ENCODE measurements at places on chromosomes 4 and X. TPM values are rescaled to one million over a fixed set of nuclear protein-coding genes. Genes with fewer than 3 reads are reported as not detected.
A peak's percentile ranks its signal among the peaks of the same experiment; 100 is the strongest.

Gene KLF8
- polyA plus RNA-seq: 5.0 TPM

Gene TECRL
- polyA plus RNA-seq: not detected

Gene CNKSR2
- 1.7 TPM for polyA plus RNA-seq

Gene XKRX
- polyA plus RNA-seq: 0.34 TPM

Gene PCDH7
- 22.2 TPM for polyA plus RNA-seq

Gene NEUROG2
- polyA plus RNA-seq: not detected

Gene DYNLT3
- 48.5 TPM for polyA plus RNA-seq

Gene RHOXF2
- not detected for polyA plus RNA-seq

Gene PRDM8
- polyA plus RNA-seq: 2.3 TPM

Gene WDR17
- 6.2 TPM for polyA plus RNA-seq

Gene PABPC1L2A
- not detected for polyA plus RNA-seq

Gene ERAS
- polyA plus RNA-seq: 0.04 TPM

Gene SMIM10
- 11.3 TPM for polyA plus RNA-seq

Gene SOWAHB
- polyA plus RNA-seq: 5.5 TPM

GRCh38 chr4:2306773-2307410 is 45.0 kb upstream of the MXD4 start:
- no peak for DNase-seq

DNA sequence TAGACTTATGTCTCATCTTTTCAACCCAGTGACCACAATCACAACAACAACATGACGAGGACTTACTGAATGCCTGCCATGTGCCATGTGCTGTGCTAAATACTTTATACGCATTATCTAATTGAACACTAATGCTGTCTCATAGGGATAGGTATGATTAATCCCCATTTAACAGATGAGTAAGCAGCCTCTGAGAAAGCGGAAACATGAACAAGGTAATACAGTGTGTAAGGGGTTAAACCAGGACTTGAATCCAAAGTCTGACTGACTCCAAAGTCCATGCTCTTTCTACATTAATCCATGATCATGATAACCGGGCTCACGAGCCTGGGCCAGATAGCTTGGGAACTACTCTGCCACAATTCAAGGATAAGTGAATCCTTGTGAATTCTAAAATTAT is 105.3 kb upstream of the MBNL3 start:
- DNase-seq: no peak

DNA sequence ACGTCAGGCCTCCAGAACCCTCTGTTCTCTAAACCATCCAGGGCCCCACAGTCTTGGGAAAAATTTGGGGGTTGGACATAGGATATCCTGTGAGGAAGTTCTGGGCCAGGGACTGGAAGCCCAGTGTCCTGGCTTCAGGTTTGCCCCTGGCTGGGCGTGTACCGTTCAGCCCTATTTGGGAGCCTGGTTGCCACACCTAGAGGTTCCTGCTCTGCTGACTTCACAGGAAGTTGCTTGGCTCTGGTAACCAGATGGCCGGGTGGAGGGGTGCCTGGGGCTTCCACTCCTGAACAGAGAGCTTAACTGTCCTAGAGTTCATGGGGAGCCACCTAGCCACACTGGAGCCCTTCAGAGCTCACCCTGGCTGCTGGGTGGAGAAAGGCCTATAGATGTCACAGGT is 1.1 kb downstream of the TAFAZZIN start:
- DNase-seq: no peak

GRCh38 chr4:152239216-152239615 is 296.7 kb downstream of the FBXW7 start:
- DNase-seq: no peak

DNA sequence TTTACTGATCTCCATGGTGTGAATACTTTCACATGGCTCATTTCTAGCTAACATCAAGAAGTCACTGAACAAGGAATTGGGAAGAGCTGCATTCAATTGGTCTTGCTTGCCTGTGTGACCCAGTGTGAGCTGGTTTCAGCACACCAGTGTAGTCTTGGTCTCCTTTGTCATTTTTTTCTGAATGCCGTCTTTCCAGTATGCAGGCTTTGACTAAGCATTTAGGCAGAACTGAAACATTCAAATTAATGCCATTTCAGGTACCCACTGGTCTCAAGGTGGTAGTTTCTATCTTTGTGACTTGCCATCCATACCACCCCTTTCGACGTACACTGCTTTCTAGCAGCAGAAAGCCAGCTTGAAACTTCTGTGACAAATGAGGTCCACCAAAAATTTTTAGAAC is 550.5 kb upstream of the BOD1L1 start:
- DNase-seq: no peak

DNA sequence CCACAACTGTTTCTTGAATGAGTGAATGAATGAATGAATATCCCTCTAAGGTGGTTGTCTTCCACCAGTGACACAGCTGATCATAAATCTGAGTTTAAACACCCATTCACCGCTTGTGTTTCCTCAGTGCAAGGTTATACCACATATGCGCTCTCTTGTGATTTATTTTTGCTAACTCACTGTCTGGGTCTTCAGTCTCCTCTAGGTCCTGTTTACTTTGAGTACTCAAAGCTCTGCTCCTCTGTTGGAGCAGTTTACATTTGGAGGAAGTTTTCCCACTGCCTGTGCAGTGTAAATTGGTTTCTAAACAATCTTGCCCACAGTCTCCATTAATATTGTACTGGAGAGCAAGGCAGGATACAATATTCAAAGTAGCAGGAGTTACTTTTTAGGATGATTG is 212.6 kb upstream of the JADE1 start:
- DNase-seq: no peak

DNA sequence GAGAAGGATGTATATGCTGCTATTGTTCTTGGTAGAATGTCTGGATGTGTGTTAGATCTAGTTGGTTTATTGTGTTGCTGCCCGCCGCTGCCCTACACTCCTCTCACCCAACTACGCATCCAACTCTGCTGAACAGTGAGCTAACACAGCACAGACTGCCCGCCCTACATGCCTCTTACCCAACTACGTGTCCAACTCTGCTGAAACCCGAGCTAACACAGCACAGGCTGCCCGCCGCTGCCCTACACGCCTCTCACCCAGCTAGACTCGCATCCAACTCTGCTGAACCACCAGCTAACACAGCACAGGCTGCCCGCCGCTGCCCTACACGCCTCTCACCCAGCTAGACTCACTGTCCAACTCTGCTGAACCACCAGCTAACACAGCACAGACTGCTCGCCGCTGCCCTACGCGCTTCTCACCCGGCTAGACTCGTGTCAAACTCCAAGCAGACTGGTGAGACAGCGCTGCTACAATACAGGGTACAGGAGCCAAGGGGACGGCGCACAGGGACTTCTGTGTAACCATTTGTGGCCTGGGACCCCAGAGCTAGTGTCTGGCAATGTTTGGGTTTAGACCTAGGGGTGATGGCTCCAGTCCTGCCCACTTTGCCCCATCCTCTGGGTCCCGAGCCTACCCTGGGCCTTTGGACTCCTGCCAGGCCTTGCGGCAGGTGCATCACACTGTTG is 11.6 kb upstream of the CTBP1 start:
- DNase-seq: no peak

- no peak for DNase-seq
Measured at GRCh38 chr4:185534866-185535611, at the start of gene PDLIM3. Gene PDLIM3 (minus strand): TSS chr4:185535507. CDS start chr4:185535434, 73 bp downstream.

DNA sequence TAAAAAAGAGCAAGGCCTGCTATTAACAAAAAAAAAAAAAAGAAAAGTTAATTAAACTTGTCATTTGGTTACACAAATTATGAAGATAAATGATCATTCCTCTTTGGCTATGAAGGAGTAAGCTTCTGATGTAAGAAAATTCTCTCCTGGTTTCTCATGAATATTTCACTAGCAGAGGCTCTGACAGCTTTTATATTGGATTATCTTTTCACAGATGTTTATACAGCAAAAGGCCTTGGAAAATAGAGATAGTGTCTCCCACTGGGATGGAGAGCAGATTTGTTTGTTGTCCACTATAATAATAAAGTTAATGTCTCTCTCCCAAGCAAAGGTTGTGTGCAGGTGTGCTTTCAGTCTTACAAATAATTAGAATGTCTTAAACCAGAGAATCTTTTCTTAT is 40.7 kb upstream of the PDGFC start:
- no peak for DNase-seq

- DNase-seq: no peak
Measured at GRCh38 chrX:151776181-151776731, 41.7 kb downstream of the CNGA2 start.

- DNase-seq: no peak
Measured at GRCh38 chr4:53919535-53919934, 144.9 kb downstream of the CHIC2 start.

GRCh38 chrX:118116713-118117550 is at the start of gene KLHL13:
Gene KLHL13 (minus strand): TSS chrX:118116810. CDS start chrX:118028473, 88,337 bp downstream.
- peak; percentile 39 for DNase-seq

DNA sequence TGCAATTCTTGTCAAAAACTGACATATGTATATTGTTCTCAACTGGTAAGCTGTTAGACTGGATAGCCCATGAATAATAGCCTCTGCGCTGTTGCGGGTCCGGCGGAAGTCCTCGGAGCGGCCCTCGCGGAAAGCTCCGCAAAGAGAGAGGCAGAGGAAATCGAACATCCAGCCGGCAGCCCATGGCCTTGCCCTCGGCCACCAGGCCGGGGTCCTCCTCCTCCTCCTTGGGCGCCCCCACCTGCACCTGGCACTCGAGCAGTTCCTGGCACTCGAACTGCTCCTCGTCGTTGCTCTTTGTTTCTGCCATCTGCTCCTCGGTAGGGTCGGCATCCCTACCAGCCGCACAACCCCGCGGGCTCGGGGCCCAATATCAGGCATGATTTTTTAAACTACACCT is 1176.3 kb downstream of the PCDH18 start:
- DNase-seq: no peak

GRCh38 chr4:169791527-169792156 is 33.9 kb upstream of the HPF1 start:
- peak; percentile 61 for DNase-seq

DNA sequence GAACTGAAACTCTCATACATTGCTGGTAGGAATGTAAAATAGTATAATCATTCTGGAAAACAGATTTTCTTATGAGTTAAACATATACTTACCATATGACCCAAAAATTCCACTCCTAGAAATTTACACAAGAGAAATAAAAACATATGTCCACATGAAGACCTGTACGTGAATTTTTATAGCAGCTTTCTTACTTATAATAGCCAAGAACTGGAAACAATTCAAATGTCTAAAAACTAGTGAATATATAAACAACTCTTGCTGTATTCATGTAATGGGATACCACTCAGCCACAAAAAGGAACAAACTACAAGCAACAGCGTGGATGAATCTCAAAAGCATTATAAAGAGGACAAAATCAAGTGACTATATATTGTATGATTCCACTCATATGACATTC is 27.5 kb downstream of the TMEM156 start:
- DNase-seq: no peak

DNA sequence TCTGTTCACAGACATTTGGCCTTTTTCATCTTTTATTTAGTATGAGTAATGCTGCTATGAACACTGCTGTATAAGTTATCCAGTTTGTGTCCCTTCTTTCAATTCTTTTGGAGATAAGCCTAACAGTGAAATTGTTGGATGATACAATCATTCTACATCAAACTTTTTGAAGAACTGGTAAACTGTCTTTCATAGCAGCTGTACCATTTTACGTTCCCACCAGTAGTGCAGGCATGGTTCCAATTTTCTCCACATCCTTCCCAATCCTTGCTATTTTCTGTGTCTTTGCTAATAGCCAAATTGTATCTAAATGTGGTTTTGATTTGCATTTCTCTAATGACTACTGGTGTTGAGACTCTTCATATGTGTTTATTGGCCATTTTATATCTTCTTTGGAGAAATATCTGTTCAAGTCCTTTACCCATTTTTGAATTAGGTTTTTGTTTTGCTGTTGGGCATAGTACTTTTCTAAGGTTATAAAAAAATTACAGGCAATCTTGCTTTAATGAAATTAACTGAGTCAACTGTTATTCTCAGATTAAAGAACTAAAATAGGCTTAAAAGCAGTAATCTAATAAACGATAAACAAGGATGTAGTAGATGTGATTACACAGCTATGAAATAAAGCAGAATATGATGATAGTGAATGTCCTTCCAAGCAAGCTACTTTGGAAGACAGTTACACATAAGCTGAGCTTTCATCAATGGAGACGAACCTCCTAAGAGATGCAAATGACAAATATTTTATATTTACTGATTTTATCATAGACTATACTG is 57.2 kb downstream of the FBXW7 start:
- DNase-seq: no peak

DNA sequence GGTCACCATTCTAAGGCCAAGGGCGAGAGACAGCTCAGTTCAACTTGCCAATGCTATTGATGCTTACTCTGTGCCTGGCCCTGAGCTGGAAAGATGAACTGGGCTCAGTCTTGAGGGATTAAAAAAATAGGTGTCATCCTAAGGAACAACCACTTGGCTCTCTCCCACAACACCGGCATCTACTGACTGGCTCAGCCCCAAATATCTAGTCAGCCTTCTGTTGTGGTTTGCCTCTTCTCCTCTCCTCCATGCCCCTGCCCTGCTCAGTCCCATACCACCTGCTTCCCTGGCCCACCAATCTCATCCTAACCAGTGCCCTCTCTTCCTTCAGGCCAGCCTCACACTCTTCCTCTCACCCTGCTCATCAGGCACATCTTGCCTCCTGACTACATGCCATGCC is 29.6 kb downstream of the KDM5C start:
- DNase-seq: no peak

DNA sequence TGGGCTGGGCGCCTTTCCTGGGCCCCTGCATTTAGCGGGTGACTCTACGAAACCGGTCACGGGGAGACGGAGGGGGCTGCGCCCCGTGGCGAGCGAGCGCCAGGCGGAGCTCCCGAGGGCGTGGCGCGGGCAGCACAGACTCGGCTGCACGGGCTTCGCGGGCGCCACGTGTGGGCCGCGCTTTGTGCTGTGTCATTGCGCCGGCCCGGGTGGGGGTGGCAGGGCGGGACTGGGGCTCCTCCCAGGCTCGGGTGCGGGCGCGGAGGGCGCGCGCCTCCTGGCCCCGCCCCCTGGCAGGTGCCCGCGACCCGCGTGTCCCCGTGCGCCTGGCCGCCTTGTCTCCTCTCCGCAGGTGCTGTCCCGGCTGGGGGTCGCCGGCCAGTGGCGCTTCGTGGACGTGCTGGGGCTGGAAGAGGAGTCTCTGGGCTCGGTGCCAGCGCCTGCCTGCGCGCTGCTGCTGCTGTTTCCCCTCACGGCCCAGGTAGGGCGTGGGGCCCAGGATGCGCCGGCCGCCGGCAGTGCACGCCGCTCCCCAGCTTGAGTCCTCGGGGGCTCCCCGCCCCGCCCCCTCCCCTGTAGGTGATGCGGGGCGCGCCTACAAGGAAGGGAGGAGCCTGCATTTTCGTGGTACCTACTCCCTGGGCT is 651 bp downstream of the UCHL1 start:
- peak; percentile 21 for DNase-seq

- DNase-seq: no peak
Measured at GRCh38 chrX:13650318-13650717, 2.6 kb upstream of the TCEANC start.

- no peak for DNase-seq
Measured at GRCh38 chr4:21845663-21846062, 102.9 kb downstream of the KCNIP4 start.

GRCh38 chrX:78321809-78322208 is 5.6 kb downstream of the CYSLTR1 start:
- DNase-seq: no peak

DNA sequence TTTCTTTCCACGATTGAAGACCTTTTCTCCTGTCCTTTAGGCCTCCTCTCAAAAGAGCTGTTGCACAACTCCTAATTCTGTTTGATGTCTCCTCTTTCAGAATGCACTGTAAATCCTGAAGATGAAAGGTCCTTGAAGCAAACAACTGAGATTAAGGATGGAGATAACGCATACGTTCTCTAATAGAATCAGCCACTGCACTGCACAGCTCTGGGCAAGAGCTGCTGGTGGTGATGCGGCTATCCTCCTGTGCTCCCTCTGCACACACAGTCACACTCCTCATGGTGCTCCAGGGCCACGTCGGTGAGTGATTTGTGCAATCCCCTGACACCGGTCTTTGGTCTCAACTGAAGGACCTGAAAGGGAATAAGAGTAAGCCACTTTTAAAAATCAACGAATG is 208.7 kb downstream of the PDGFC start:
- DNase-seq: no peak
